ENCODE measurements at places on chromosomes 5 and 9. TPM values are rescaled to one million over a fixed set of nuclear protein-coding genes. Genes with fewer than 3 reads are reported as not detected.

The PCDHGC5 gene
- total RNA-seq: 2.9 TPM

The BARHL1 gene
- total RNA-seq: 2.4 TPM

The CCNI2 gene
- not detected for total RNA-seq

DNA sequence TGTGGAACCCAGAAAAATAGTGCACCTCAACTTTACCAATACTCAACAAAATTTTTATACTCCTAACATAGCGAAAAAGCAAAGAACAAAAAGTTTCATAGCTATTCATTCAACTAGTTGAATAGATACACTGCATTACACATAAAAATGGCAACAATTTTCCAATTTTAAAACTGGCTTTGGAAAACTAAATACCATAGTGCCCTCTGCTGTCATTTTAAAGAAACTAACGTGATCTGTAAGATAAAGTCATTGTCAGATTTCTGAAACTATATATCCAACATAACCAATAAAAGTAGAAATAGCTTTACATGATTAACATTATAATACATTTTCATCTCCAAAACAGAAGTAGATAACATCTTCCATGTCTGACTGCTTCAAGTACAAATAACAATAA, 31.6 kb downstream of the DTWD2 start:
- DNase-seq: no peak

- DNase-seq: no peak
Observed at GRCh38 chr9:130522233-130522808, 57.1 kb upstream of the FUBP3 start.

DNA sequence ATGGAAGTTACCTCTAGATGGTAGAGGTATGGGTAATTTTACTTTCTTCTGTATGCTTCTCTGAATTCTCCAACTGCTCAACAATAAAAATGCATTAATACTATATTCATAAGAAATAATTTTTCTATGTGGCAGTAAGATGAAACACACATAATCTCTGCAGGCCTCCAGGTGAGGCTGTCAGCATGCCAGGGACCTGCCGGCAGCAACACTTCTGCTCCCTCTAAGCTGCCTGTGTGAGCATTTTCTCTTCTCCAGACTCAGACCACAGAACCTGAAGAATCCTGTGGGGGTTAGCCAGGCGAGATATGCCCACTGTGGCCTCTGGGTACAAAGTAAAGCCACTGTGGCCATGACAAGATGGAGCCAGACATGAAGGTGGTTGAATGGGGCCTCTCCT, 316.3 kb downstream of the EBF1 start:
- DNase-seq: no peak

DNA sequence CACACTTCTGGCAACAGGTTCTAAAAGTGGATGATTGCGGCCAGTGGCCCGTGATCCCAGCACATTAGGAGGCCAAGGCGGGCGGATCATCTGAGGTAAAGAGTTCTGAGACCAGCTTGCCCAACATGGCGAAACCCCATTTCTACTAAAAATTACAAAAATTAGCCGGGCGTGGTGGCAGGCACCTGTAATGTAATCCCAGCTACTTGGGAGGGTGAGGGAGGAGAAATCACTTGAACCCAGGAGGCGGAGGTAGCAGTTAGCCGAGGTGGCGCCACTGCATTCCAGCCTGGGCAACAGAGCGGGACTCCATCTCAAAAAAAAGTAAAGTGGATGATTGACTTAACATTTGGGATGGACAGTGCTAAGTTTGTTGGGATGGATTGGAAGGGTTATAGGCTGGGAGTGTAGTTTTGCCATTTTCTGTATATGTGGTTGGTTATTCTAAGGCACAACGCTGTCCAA, 3.4 kb downstream of the MATR3 start:
- no peak for DNase-seq

GRCh38 chr5:132915681-132916080, 42.2 kb downstream of the LEAP2 start:
- DNase-seq: no peak

Measured in endothelial cell (in vitro differentiated cells).